Activated naive CD4-positive, alpha-beta T cell treated with anti-CD3 and anti-CD28 coated beads, Interleukin-2, amount 50 U/mL, for 72 hours (primary cell): ENCODE measurements at places on chromosomes 5 and 9.

DNA sequence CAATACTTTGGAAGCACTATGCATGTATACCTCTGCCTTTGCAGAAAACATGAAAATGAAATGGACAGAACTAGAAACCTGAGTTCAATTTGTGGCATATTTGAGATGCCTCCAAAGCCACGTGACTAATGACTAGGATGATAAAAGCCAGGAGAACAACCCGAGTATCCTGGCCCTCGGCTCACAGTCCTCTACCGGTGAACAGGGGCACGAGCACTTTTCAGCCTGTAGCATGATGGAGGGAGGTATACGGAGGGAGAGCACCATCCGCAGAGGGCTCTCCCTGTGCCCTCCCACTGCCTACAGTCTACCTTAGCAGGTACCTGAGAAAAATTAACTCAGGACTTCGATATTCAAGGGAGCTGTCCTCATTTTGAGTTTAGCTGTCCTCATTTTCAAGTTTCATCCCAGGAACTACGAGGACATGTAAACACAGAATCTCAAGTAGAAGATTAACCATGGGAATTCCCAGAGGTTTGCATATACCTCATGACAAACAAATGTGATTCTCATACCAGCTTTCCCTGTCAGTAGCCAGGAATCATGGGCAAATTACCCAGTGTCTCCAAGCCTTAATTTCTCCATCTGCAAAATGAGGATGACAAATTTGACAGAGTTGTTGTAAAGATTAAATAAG is 249.3 kb downstream of the DNAH5 start:
- DNase-seq, result no peak

GRCh38 chr5:10910261-10910660 is 149.2 kb upstream of the DAP start:
- no peak for DNase-seq

GRCh38 chr5:53874409-53874808 is 314.0 kb downstream of the NDUFS4 start:
- DNase-seq, result no peak

GRCh38 chr5:139306628-139307379 is 13.3 kb downstream of the MATR3 start:
- no peak for DNase-seq

- peak; percentile 7 for DNase-seq
Observed at GRCh38 chr5:109654455-109654854, 35.3 kb upstream of the MAN2A1 start.

GRCh38 chr5:146050086-146050485 is 55.3 kb downstream of the PLAC8L1 start:
- no peak for DNase-seq

DNA sequence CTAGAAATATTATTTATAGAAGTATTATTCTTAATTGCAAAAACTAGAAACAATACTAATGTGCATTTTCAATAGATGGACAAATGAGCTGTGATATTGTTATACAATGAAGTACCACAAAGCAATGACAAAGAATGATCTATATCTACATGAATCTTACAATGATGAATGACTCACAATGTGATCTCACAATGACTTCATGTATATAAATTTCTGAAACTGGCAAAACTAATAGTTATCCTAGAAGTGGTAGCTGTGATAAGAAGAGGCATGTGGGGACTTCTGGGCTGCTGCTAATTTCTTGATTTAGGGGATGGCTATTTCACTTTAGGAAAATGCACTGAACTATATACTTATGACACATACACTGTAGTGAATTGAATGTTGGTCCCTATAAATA is 396.0 kb upstream of the ZNF608 start:
- DNase-seq, result no peak

GRCh38 chr9:121095057-121095456 is 20.3 kb downstream of the CNTRL start:
- DNase-seq, result no peak

DNA sequence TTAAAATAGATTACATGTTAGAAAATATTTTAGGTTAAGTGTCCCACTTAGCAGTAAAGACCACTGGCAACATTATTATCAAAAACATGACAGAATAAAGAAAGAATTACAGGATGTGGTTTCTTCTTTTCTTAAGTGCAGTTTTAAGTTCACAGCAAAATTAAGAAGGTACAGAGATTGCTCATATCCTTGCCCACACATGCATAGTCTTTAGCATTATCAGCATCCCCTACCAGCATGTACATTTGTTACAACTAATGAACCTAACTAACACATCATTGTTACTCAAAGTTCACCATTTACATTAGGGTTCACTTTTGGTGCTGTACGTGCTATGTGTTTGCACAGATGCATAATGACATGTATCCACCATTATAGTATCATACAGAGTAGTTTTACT is 837.7 kb upstream of the CDH9 start:
- DNase-seq, result no peak

- no peak for DNase-seq
Observed at GRCh38 chr9:121691890-121692289, 40.5 kb downstream of the DAB2IP start.

- no peak for DNase-seq
Observed at GRCh38 chr5:170633235-170634081, 129.6 kb downstream of the KCNIP1 start.

GRCh38 chr9:125233678-125234077 is 7.5 kb downstream of the HSPA5 start:
- no peak for DNase-seq

GRCh38 chr5:148806520-148806931 is 19.9 kb upstream of the ADRB2 start:
- no peak for DNase-seq

DNA sequence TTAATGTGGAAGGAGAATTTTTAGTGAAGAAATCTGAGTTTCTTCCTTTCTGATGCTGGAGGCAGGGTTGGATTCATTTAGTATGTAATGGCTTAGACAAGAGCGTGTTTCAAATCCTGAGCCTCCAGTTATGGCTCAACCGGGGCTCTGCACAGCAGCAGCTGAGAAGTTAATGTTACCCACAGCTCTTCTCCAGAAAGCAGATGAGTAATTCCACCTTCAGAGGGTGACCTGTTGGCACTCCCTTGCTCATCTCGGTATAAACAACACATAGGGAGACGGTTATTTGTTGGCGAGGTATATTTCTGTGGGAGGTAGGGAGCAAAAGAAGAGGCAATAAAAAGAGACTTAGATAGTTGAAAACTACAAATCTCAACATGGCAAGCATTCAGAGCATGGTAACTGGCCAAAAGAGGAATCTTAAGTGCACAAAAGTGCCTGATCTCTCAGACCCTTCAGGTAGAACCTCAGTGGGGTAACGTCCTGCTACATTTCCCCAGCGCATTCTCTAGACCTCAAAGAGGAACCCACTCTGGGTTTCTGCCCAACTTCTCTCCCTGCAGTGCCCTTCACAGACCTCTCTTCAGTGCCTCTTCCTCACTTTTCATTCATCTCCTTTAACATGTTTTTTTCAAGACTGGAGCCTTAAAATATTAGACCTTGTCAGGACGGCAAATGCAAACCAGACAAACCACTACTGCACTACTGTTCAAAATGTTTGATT is 417.5 kb upstream of the ADAMTSL1 start:
- DNase-seq, result no peak

DNA sequence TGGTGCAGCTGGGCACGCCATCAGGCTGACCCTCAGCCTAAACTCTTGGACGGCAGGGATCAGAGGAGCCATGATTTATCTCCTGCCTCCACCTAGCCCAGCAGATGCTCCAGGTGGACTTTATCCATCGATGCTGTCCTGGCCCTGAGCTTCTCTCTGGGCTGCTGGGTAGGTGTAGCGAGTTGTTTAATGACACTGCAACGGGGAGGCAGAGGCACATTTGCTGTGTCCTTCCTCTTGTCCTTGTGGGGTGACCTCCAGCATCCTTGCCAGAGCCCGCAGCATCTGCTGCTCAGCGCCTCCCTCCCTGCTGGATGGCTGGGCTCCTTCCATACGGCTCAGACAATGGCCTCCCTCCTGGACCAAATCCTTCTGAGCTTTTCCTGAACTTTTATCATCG is 103.1 kb upstream of the IRX4 start:
- no peak for DNase-seq

GRCh38 chr5:56414066-56414465 is 180.9 kb upstream of the ANKRD55 start:
- no peak for DNase-seq

DNA sequence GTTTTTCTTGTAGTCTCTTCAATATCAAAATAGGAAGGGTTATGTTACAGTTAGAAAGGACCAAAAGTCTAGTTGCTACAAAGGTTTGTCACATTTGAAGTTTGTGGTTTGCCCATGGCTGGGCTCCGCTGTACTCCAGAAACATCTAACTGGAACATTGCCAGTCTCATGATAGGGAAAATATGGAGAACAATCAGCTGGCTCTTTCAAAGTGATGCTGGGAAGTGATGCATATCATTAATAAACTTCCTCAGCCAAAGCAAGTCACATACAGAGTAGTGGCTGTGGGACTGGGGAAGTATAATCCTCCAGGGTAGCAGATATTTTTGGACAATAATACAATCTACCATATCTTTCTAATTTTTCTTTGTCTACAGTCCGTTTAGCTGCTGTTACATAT is 8.8 kb downstream of the BTF3 start:
- no peak for DNase-seq

- DNase-seq, result no peak
Observed at GRCh38 chr5:187042-187431, 4.3 kb upstream of the LRRC14B start.

DNA sequence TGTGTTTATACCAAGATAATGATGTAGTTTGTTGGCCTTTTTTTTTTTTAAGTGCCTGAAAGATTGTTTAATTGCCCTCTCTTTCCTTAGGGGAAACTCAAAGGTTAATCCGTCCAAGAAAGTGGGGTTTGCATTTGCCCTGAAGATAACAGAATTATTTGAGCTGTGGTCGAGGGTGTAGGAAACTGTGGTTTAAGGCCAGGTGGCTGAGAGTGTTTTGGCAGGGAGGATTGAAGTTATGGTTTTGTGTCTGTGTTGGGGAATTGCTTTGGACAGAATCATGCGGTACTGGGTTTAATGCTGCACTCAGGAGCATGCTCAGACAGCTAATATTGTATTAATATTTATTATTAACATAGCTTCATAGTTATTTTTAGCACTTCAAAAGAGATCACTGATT is 509.8 kb downstream of the EBF1 start:
- DNase-seq, result no peak

GRCh38 chr5:78289911-78290310 is 4.6 kb downstream of the AP3B1 start:
- no peak for DNase-seq

GRCh38 chr9:38380230-38380871 is 12.2 kb upstream of the ALDH1B1 start:
- DNase-seq, result no peak

GRCh38 chr5:167503926-167504720 is 787.3 kb upstream of the WWC1 start:
- no peak for DNase-seq

DNA sequence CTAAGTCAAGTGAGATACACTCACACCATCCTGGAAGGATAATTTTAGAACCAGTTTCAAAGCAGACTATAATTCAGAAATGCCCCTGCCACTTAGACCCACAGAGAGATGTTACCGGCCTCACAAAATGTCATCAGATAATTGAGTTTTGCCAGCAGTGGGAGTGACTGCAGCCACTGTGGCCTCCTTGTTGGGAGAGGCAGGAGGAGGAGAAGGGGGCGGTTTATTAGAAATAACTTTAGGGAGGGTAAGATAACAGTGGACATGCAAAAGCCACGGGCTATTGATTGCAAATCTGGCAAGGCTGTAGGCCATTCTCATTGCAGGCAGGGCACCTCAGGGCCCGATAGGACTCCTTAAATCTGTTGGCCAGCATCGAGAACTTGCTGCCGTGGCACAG is 13.4 kb downstream of the GRXCR2 start:
- DNase-seq, result no peak

DNA sequence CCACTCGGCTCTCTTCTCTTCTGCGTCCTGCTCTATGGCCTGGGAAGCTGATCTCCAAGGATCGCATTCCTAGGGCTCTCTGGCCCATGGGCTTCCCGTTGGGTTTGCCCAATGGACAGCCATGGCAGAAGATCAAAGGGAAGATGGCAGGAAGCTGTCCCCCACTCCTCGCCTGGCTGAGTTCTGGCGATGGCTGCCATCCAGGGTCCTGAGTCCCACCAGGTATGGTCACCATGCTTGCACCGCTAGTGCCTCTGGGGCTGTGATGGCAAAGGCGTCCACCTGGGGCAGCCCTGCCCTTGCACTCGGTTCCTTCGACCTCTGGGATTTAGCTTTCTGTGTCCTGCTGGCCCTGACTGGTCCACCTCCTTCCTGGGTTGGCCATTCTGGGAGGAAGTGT is 156.0 kb downstream of the RXRA start:
- DNase-seq, result no peak

GRCh38 chr5:128355961-128356360 is 182.1 kb downstream of the FBN2 start:
- DNase-seq, result no peak

DNA sequence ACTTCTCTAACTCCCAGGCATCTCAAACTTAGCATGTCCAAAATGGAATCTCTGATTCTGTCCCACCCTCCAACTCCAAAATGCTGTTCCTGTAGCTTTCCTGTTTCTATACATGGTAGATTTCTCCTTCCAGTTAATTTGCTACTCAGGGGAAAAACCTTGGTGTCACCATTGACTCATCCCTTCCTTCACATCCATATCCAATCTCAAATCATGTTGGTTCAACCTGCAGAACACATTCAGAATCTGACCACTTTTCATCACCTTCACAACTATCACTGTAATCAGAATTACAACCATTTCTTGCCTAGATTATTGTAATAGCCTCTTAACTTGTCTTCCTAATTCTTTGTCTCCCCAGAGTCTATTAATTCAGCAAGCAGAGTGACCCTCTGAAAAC is 10.8 kb downstream of the RIOK2 start:
- no peak for DNase-seq
